Forelimb muscle (tissue), 1 donor: ENCODE measurements at places on chromosomes 12 and 14. TPM values are rescaled to one million over a fixed set of nuclear protein-coding genes. Genes with fewer than 3 reads are reported as not detected.

- DNase-seq, result no peak
Measured at GRCh38 chr12:77736219-77736965, 94.3 kb upstream of the NAV3 start.

DNA sequence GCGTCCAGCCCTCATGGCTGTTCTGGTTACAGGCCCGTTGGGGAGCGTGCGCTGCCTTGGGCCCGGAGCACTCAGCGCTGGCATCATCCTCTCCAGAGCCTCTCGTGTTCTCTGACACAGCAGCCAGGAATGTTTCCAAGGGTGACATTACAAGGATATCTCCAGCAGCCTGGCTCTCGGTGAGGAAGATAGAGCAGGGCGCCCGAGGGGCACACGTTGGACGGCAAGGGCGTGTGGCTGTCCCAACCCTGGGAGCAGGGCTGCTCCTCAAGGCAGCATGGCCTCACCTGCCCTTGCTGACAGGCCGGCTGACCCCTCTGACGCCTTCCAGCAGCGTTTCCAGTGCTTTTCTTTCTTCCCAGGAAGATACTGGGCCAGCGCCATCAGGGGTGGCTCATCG lies 14.4 kb downstream of the LRCOL1 start:
- DNase-seq, result no peak

DNA sequence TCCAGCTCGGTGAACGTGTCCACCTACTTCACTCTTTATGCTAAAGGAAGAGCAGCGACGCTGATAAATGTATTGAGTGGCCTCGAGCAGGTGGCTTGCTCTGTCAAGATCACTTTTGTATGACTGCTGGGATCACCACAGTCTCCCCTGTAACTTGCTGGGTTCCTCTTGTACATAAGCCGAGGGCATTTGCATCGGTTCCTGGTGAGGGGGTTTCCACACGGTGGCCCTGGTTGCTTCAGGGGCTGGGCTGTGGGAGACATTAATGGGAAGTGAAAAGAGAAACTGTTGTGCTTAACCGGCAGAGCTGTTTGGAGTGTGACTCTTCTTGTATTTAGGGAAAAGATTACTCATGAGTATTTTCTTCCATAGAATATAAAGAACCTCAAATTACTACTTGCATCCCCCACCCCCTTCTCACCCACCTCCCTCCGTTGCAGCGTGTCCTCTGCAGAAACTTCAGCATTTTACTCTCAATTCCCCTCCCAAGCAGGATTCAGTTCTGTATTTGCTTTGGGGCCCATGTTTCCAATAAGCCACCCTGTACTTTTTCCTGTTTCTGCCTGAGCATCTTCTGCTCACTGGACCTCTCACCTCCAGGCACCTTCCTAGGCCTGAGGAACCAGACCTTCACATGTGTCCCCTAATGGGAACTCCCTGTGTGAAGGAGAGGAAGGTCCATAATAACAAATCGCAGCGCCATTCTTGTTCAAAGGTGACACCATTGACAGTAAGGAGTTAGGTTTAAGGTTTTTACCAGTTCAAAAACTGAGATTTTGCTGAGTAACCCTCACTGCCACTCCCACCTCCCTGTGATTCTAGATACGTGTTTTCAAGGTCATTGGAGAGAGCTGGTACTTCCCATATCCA lies 187.0 kb downstream of the ETV6 start:
- DNase-seq, result no peak

The SMOC1 gene
- 5.1 TPM for polyA plus RNA-seq

The PZP gene
- polyA plus RNA-seq, result 0.68 TPM

The CD4 gene
- polyA plus RNA-seq, result 5.6 TPM

DNA sequence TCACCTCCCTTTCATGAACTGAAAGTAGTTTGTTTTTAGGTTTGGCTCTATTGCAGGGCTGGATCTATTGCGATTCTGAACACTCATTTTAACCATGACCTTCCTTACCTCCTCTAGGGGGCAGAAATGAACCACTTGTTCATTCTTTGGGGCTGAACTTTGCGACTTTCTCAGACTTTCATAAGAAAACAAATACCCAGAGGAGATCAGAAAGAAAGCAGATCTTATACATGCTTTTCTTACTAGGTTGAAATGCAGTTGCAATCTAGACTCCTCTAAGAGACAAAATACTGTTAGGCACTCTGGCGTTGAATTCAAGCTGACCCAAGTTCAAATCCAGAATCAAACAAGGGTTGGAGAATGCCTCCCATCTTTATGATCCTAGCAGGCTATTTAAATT lies 32.6 kb upstream of the PLEKHG3 start:
- DNase-seq, result peak; percentile 66

- DNase-seq, result no peak
Measured at GRCh38 chr12:117674313-117674712, 294.5 kb downstream of the KSR2 start.

- DNase-seq, result no peak
Measured at GRCh38 chr14:53954551-53955228, 1.9 kb downstream of the BMP4 start.

DNA sequence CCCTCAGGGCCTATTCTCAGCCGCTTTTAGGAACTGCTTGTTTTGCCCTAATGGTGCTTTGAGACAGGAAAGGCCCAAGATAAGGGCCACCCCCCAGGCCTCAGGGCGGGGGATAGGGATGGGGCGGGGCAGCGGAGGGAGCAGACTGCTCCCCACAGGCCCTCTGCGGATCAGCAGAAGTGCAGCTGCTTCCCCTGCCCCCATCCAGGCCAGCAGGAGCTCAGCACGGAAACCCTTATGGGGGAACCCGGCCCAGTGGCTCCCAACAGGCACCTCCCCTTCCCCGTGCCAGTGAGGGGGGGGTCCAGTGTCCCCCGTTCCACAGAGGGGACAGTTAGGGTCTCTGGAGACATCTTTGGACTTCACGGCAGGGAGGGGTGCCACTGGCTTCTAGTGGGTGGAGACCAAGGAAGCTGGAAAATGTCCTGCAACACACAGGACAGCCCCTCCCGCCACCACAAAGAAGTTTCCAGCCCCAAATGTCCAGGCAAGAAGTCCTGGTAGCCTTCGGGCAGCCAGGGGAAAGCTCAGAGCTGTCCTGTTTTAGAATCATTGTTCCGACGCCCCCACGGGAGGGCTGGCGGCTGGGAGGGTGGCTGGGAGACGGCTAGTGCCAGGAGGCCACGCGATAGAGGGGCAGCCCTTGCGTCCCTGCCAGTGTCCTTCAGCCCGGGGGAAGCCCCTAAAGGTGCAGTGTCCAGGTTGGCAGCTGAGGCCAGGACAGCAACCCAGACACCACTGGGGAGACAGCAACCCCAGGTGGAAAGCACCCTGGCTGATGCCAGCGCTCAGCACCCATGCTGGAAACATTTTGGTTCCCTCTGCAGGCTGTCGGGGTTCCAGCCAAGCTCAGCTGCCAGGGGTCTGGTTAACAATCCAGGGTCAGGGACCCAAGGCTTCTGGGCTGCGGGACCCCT lies 10.4 kb upstream of the GPR132 start:
- DNase-seq, result no peak

The MYF6 gene
- 90.3 TPM for polyA plus RNA-seq

- no peak for DNase-seq
Measured at GRCh38 chr14:76584271-76584702, 177.0 kb upstream of the VASH1 start.

GRCh38 chr12:2417481-2418160 lies 364.8 kb downstream of the CACNA1C start:
- no peak for DNase-seq

The CD163L1 gene
- 7.4 TPM for polyA plus RNA-seq

DNA sequence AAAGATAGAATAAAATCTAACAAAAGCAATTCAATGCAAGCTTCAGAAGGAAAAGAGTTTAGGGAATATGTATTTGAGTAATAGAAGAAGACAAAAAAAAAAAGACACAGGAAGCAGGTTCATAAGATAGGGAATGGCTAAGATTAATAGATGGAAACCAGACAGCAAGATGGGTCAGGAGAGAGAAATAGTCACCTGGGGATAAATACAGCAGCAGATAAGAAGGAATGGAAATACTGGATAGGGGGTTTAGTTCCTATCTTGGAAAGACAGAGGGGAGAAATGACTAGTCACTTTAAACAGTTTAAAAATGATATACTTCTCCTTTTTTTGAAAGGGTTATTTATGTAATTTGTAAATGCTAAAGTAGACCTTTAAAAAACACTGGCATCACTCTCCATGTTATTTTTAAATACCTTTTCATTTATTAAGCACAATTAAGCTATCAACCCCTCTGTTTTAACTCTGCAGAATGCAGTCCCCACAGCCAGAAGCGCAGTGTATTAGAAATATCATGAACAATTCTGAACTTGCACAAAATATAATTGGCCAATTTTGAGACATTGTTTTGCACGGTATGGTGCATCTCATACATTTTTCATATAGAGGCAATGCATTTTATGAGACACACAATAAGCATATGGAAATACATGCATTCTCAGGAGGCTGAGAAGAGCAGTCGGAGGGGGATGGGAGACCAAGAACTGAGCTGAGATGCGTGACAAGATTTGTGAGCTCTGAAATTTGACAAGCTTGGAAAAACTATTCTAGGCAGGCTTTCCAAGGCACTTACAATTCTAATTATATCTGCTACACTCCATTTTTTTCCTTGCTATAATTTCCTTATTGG lies 303.4 kb upstream of the PRICKLE1 start:
- DNase-seq, result no peak

The FOXG1 gene
- polyA plus RNA-seq, result 0.05 TPM

DNA sequence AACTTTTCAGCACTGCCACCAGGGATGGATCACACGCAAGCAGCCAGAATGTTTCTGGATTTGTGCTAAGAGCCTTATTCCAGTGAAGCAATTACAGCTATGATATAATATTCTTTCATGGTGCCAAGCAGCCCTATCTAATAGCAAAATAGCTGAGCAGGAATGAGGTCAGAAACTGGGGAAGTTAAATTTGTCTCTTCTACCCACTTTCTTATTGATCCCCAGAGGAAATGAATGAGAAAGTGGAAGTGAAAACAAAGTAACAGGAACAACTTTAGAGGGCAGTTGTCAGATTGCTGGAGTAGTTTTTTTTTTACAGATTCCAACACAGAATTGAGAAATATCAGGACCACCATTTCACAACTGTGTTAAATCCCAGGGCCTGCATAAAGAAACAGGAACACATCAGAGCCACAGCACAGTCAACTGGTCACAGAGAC lies 44.8 kb downstream of the GCH1 start:
- DNase-seq, result peak; percentile 36

The NPAS3 gene
- 4.0 TPM for polyA plus RNA-seq

- DNase-seq, result no peak
Measured at GRCh38 chr12:47816403-47817271, 3.1 kb downstream of the HDAC7 start.

- DNase-seq, result no peak
Measured at GRCh38 chr12:131592972-131593371, 117.9 kb upstream of the SFSWAP start.

DNA sequence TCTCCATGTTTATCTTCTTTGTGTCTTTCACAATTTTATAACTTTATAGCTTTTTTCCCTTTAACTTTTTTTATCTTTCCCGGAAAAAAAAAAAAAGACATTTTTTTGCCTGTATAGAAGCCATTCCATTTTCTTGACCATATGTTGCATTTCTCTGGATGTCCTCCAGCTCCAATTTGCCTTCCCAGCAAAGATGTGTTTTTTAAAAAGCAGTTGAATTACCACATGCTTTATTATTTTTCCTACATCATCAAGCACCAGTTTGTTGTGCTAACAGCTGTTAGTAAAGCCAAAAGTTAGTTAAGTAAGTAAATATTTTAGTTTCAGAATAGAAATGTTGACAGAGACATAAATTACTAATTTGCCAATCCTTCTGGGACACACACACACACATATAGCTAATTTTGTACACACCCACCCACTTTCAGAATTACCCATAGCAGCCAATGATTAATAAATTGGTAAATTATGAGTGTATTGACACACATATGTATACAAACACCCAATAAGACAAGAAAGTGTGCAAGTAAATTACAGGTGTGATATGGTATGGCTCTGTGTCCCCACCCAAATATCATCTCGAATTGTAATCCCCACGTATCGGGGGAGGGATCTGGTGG lies 118.3 kb downstream of the SLC38A6 start:
- peak; percentile 70 for DNase-seq

DNA sequence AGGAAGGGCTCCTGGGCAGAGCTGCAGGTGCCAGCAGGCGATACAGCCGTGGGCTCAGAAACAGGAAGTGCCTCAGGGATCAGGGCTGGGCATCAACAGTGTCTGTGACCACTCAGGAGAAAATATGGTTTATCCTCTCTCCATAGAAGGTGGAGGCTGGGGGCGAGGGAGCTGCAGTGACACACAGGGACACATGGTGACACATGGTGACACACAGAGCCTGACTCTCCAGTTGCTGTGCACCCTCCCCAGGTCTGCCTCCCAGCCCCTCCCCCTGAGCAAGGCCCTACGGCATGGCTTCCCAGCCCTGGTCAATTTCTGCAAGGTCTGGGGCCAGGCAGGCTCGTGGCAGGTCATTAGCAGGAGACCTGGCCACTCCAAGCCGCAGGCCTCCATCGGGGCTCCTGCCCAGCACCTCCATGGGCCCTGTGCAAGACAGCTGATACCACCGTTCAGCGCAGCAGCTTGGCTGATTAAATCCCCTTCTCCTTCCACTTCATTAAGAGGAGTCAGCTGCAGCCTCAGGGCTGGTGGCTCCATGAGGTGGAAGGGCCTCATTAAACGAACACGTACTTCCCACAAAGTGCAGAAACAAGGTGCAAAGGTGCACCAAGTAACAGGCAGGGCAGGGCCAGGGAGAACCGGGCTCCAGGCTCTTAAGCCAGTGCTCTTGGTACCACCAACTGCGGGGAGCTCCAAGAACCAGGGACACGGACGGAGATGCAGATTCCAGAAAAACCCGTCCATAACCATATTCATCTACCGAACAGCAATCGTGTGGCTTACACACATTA lies 60.7 kb downstream of the CCNK start:
- no peak for DNase-seq

The PIANP gene
- polyA plus RNA-seq, result 3.2 TPM

GRCh38 chr12:118500299-118500698 lies 123.9 kb downstream of the SUDS3 start:
- DNase-seq, result no peak

The SMIM10L1 gene
- polyA plus RNA-seq, result 12.3 TPM

DNA sequence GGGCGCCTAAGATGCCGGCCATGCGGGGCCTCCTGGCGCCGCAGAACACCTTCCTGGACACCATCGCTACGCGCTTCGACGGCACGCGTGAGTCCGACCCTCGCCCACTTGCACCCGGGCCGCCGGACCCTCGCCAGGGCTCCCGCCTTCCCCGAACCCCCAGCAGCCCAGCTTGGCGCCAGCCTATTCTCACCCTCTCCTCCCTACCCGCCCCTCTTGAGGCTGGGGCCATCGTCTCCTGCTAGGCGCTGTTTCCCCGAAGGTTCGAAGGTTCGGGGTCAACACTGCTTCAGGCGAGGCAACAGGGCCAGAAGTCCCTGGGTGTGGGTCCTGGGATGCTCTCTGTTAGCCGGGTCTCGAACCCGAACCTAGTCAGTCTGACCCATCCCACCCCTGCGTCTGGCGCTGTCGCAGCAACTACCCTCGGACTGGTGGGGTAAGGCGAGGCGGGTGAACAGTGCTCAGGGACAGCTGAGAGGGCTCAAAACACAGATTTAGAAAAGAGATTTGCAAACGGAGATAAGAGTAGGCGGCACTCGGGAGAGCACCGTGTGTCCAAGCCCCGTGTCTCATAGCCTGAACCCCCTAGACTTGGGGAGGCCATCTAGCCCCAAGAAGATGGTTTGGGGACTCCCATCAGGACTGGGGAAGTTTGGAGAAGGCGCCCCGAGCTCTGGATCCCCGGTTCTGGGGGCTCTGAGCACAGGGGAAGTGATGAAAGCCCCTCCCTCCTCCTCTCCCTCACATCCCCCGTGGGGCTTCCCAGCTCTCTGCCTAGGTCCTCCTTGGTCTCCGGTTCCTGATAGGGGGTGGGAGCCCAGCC lies 787 bp downstream of the KCNH3 start:
- no peak for DNase-seq

- no peak for DNase-seq
Measured at GRCh38 chr12:22627371-22627770, 2.4 kb downstream of the ETNK1 start.
